Myometrial cell (primary cell): ENCODE measurements at places on chromosomes 1 and 21. TPM values are rescaled to one million over a fixed set of nuclear protein-coding genes. Genes with fewer than 3 reads are reported as not detected.

TMIGD3 gene
- total RNA-seq, result not detected in 2 replicates

TIPRL gene
- 27.6 and 36.6 TPM in 2 replicates for total RNA-seq

SGIP1 gene
- total RNA-seq, result 10.4 and 13.6 TPM in 2 replicates

LRRC71 gene
- total RNA-seq, result not detected in 2 replicates

PPM1J gene
- total RNA-seq, result 0.86 and 6.9 TPM in 2 replicates

TMEM125 gene
- total RNA-seq, result not detected in 2 replicates

KCNE1 gene
- not detected in 2 replicates for total RNA-seq

LRRC38 gene
- not detected in 2 replicates for total RNA-seq

SLC30A2 gene
- not detected in 2 replicates for total RNA-seq

SLC37A1 gene
- total RNA-seq, result 1.7 and 1.8 TPM in 2 replicates

C1orf198 gene
- 19.5 and 21.3 TPM in 2 replicates for total RNA-seq

RBM11 gene
- total RNA-seq, result not detected in 2 replicates

MIXL1 gene
- not detected in 2 replicates for total RNA-seq

ALX3 gene
- not detected in 2 replicates for total RNA-seq

RGS8 gene
- not detected in 2 replicates for total RNA-seq

ARHGEF10L gene
- total RNA-seq, result 15.9 and 16.5 TPM in 2 replicates

SYT11 gene
- total RNA-seq, result 17.0 and 19.3 TPM in 2 replicates

MYOG gene
- total RNA-seq, result not detected in 2 replicates

IGSF21 gene
- total RNA-seq, result not detected in 2 replicates

SETSIP gene
- total RNA-seq, result not detected in 2 replicates

PRR9 gene
- total RNA-seq, result not detected in 2 replicates

LCA5L gene
- 1.2 and 2.3 TPM in 2 replicates for total RNA-seq

CRYBG2 gene
- total RNA-seq, result not detected in 2 replicates

RIPPLY3 gene
- 0.29 TPM in 1 of 2 replicates, not detected in the other for total RNA-seq

AADACL3 gene
- not detected in 2 replicates for total RNA-seq

LHX8 gene
- total RNA-seq, result not detected in 2 replicates

STYXL2 gene
- total RNA-seq, result not detected in 2 replicates

HNRNPR gene
- total RNA-seq, result 63.1 and 86.5 TPM in 2 replicates

ANKRD35 gene
- total RNA-seq, result 4.8 and 5.5 TPM in 2 replicates

ADORA1 gene
- 0.53 TPM in 1 of 2 replicates, not detected in the other for total RNA-seq

LRP8 gene
- 27.4 and 37.9 TPM in 2 replicates for total RNA-seq

ORC1 gene
- total RNA-seq, result 5.8 and 6.2 TPM in 2 replicates

TDRD5 gene
- total RNA-seq, result not detected in 2 replicates

CRYAA gene
- not detected in 2 replicates for total RNA-seq

UTP11 gene
- total RNA-seq, result 37.2 and 48.9 TPM in 2 replicates

KRTAP19-1 gene
- total RNA-seq, result not detected in 2 replicates
